ENCODE measurements at places on chromosomes 7 and 10.

DNA sequence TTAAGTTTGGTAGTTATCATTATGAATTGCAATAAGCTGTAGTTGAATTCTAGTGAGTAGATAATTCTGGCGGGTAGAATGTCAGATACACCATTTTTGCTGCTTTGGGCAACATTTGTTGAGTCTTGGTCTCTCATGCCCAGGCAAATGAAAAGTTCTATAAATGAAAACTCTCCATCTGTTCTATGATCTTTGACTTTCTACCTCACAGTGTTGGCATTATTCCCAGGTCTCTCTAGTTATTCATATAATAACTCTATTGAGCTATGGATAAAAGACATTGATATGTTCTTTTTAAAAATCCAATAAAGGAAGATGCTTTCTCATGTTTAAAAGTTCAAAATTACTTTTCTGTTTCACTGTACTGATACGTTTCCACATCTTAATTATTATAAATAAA lies 415.3 kb upstream of the SEMA3D start:
- no peak for DNase-seq

DNA sequence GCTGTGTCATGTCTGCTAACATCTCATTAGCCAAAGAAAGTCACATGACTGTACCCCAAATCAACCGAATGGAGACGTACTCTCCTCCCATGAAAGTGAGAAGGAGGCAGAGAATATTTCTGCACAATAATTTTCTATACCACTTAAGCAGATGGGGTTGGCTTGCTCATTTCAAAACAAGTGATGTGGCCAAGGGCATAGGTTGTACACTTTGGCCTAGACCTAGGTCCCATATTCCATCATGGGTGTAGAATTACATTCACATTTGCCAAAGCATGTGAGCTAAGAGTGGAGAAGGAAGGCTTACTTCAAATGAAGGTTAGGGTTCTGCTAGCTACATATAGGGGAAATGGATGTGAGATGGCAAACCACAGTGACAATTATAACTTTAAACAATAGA lies 83.0 kb downstream of the ZNF365 start:
- no peak for DNase-seq

DNA sequence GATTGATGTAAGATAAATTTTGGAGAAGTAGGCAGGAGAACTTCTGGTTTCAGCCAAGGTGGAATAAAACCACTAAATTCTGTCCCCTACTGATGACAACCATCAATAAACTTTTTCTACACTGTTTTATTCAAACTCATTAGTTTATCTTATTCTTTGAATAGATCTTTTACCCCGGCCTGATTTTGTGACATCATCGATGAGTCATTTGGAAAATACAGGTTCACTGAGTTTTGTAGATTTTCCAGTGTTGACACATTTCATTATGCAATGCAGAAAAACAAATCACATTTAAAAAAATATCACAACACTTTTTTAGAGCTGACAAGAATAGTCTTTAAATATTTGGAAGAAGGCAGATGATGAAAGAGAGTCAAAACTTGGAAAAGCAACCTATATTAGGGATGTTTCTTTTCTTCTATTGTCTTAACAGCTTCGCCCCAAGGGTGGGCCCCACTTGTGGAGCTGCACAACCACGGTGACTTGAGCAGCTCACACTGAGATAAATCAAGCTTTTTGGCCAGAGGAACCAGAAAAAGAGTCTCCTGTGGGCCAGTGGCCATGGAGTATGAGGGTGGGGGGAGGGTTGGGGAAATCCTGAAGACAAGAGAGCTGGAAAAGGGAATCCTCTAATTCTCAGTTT lies 112.8 kb downstream of the PTEN start:
- DNase-seq, result no peak

- peak; percentile 8 for DNase-seq
Observed at GRCh38 chr7:31443457-31443856, 70.4 kb upstream of the ITPRID1 start.

- DNase-seq, result no peak
Observed at GRCh38 chr10:34702093-34702937, 112.8 kb downstream of the PARD3 start.

DNA sequence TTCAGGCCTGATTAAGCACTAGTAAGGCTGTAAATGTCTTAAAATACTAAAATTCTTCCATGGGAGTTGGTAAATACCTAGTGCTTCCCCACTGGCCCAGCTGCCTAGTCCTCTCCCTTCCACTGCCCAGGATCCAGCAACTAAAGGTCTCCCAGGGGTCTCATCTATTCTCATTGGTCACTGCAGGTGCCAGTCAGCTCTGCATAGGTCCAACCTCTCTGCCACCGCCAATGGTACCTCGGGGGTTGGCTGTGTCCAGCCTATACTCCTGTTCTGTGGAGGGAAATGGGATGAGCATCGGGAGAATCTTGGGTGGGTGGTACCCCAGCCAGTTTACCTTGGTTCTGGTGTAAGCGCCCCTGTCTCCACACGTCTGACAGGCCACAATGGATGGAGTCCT lies 6.1 kb upstream of the CREB5 start:
- DNase-seq, result no peak

DNA sequence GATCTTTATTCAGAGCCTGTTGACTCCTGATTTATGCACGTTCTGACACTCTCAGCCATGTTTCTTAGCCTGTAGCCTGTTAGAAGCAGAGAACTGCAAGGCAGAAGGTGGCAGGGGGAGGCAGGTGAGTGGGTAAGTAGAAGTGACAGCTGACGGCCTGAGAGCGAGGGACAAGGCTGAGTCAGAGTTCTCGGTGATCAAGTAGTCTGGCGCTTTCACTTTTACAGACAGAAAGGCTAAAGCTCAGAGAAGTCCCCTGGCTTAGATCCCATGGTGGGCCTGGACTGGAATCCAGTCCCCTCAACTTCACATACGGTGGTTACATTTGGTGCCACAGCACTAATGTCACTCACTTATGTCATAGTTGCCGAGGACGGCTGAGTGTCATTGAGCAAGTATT lies 139.0 kb downstream of the TACC2 start:
- no peak for DNase-seq

DNA sequence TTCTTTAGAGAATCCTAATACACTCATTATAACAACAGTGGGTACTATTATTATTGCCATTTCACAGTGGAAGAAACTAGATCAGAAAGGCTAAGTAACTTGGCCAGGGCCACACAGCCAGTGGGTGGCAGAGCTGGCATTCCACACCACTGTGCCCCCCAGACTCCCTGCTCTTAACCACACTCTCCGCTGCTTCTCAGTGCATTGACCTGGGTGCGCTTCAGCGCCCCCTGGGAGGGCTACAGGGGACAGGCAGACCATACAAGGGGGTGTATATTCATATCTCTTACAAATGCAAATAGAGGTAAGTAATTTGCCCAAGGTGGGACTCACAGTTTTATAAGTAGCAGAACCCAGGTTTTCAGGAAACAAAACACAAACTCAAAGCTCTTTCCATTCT lies 77.0 kb upstream of the NMT2 start:
- DNase-seq, result no peak

DNA sequence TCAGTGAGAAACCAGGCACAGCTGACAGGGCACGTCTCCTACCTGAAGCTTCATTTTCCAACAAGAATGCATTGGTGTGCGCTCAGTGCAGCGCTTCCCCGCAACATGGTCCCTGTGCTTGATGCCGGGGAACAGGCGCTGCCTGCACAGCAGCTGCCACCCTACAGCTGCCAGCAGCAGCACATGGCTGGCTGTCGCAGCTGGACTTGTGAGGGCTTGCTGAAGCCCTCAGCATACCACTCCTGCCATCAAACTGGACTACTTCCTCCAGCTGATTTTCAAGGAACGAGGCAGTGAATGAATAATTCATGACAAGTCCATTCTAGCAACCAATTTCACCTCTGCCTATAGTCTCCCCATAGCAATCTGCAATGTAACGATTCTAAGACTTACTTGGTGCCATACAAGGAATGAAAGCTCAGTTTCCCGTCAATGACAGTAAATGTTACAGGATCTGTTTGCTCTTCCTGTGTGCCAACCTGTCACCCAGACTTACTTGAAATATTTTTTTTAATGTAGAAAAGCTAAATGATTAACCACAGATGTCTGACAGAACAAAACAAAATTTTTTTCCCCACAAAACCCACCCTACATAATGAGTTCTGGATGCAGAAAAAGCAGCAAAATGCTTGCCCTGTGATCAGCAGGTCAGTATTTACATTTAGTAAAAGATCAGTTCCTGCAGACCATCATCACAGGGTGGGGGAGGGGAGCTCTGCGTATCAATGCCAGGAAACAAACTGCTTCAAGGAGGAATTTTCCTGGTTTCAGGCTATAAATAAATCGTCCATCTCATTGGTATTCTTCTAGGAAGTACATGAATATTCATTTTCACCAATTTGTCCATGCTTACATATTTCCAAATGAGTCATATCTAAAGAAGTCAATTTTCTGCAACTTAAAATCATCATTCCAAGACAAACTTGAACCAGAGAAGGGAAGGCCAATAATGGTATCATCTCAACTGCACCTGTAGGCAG lies 140.6 kb downstream of the ALOX5 start:
- no peak for DNase-seq

DNA sequence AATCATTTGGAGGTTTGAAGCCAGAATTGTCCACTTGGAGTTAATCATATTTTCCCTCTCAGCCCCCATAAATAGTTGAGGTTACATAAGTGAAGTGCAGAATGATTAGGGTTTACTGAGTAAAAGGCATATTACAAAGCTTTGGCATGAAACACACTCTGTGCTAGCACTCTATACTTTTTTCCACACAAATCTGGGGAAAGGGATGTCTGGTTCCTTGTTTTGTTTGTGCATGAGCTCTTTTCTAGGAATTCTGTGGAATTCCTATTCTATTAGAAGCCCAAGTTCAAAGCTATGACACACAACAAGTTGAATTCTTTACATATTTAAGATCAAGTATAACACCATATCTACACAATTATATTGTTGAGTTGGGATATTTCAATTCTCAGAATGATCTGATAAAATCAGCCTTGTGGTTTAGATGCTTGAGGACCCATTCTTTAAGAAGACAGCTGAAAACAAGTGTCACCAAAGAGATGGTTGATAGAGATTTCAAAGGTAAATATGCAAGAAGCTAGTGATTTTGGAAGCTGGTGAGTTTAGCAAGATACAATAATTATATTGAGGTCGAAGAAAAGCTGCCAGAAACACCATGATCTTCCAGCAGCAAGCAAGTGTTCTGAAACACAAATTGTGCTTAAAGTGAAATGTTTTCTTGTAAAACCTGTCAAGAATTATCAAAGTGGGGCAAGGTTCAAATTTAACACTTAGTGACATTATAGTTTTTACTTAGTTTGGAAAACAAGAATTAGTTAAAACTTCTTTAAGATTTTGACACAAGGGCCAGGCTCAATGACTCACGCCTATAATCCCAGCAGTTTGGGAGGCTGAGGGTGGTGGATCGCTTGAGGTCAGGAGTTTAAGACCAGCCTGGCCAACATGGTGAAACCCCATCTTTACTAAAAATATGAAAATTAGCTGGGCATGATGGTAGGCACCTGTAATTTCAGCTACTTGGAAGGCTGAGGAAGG lies 122.6 kb downstream of the INHBA start:
- DNase-seq, result no peak

DNA sequence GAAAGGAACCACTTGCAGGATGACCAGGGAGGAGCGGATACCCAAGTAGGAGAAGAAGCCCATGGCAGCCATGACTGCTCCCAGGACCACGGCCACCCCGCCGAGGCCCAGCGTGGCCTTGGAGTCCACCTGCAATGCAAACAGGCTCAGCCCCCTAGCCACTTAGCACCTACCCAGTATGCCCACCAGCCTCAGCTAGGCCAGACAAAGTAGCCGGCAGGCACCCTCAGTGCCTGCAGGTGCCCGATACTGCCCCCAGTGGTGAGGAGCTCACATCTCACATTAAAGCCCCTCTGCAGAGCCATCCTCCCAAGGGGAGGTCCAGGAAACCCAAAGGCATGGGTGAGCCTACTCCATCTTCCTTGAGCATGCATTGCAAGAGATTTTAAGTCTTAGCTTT lies 6.6 kb downstream of the NPC1L1 start:
- no peak for DNase-seq

DNA sequence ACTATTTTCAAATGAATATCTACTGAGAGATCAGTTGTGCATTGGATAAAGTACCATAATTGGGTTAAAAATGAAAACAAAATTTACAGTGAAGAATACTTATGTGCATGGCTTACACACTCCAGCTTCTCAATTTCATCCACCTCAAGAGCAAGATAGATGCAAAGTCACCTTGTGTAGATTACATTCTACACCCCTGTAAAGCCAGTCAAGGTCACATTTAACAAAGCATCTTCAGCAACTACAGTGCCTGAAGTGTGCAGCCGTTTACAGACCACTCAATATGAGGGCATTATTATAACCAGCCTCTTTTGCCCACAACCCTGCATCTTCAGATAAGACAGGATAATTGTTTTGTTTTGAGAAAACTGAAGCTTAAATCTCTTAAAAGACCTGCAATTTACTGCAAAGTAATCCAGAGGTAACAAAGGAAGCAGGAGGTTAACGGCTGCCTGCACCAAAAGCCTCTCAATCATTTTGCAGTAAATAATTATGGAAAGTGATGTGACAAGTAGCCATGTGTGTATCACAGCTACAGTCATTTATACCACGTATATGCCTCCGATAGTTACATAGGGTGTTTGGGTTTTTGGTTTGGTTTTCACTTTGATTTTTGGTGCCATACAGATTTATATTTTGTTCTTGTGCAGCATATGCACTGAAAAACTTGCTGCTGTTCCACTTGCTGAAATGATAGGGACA lies 4.9 kb downstream of the PURB start:
- DNase-seq, result no peak

- no peak for DNase-seq
Observed at GRCh38 chr7:141220263-141220880, 146.5 kb downstream of the TMEM178B start.

DNA sequence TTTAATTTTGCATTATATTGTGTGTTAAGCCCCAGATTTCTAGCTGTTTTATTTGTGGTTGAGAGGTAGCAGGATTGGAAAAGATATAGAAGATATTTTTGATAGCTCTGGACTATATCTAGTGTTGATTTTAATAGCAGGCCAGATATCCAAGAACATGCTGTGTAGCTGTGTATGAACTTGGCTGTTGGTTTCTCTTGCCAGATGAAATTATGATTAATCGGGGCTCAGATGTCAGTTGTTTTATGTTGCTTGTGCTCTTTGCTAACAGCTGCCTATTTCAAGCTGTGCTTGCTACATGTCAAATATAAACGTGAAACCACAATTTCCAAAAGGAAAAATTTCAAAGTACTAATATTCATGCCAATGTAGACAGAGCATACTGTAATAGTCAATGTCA lies 141.1 kb downstream of the GRM3 start:
- DNase-seq, result no peak

- DNase-seq, result no peak
Observed at GRCh38 chr10:3357737-3358136, 185.2 kb upstream of the PITRM1 start.

DNA sequence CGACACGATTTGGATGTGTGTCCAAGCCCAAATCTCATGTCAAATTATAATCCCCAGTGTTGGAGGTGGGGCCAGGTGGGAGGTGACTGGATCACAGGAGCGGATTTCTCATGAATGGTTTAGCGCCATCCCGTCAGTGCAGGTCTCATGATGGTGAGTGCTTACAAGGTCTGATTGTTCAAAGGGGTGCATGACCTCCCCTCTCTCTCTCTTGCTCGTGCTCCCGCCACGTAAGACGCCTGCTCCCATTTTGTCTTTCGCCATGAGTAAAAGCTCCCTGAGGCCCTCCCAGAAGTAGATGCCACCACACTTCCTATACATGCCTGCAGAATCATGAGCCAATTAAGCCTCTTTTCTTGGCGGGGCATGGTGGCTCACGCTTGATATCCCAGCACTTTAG lies 71.5 kb upstream of the NANOS1 start:
- DNase-seq, result no peak

All from left renal pelvis (tissue), 4 donors.